Esophagus muscularis mucosa (tissue), 4 donors: ENCODE measurements at places on chromosomes 5 and 9. TPM values are rescaled to one million over a fixed set of nuclear protein-coding genes. Genes with fewer than 3 reads are reported as not detected.

DNA sequence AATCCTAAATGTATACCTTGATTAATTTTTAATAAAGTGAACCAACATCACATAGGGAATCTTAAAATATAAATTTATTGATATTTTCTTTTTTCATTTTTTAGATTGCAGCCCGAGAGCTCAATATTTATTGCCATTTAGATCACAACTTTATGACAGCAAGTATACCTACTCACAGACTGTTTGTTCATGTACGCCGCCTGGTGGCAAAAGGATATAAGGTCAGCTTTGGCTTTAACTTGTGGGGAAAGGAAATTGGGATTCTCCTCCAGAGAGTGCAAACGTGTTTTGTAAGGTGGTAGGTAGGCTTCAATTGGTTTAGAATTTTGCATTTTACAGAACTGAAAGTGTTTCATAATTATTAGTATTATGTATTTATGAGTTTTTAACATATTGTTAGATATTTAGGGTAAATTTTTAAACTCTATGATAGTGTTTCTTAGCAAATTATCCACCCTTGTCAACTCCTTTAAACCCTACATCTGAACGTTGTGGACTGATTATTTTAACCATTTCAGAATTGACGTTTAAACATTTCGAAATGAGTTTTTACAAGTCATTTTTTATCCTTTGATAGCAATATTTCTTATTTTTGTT, 17.5 kb upstream of the DHFR start:
- DNase-seq, result no peak

DNA sequence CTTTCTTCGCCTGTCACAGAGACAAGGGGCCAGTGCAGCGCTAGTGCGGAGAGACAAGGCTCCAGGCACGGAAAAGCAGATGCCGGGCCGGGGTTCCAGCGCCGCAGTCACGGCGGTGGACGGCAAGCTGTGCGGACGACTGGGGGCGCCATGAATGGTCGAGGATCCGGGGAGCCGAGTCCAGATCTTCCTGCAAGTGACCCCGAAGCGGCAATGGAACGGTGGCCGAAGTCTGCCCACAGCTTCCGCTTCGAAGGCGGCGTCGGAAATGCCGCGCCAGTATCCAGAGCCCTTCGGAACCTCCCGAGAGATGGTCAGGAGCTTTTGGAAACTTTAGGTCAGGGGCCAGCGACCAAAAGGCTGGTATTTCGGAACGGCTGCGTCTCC, 601 bp upstream of the FAF2 start:
- no peak for DNase-seq

DNA sequence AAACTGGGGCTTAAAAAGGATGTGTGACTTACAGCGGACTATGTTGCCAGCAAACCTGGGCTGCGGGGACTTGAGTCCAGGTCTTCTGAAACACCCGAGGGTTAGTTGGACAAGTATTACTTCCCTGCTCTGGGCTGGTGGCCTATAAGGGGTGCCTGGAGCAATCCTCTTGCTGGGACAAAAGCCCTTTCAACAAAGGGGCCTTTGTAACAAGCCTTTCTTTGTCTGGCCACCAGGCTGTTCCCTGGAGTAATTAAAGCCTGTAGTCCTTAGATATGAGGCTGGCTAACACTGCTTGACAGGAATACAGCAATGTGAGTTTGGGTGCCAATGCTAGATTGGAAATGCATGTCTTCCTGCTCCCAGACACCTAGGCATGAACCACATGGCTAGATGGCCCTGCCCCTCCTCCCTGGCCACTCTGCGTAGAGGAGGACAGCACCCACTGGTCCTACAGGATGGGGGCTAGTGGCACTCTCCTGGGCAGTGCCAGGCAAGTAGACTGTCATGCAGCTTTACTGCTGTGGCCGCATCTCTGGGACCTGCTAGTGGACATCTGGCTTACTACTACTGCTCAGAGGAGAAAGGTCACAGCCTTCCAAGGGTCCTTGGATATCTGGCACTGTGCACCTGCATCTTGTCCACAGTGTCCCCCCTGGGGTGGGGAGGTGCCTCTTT, 343.1 kb downstream of the ZSWIM6 start:
- DNase-seq, result peak; percentile 77

The MCIDAS gene
- total RNA-seq, result not detected

The GABBR2 gene
- not detected for total RNA-seq

DNA sequence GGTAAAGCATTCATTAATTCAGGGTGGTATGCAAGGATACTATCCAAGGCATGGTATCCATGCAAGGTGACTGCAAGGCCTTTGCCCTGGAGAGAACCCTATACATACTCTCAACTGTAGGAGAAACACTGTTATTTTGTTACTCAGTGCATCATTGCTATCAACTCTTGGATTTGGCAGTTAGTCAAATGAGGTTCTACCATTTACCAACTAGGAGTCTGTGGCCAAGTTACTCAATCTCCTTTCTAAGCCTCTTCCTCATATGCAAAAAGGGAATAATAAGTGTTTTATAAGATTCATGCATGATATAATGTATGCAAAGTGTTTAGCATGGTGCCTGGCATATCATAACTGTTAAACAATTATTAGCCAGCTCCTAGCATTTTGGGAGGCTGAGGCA, 4.0 kb downstream of the PCDHGC3 start:
- DNase-seq, result no peak

DNA sequence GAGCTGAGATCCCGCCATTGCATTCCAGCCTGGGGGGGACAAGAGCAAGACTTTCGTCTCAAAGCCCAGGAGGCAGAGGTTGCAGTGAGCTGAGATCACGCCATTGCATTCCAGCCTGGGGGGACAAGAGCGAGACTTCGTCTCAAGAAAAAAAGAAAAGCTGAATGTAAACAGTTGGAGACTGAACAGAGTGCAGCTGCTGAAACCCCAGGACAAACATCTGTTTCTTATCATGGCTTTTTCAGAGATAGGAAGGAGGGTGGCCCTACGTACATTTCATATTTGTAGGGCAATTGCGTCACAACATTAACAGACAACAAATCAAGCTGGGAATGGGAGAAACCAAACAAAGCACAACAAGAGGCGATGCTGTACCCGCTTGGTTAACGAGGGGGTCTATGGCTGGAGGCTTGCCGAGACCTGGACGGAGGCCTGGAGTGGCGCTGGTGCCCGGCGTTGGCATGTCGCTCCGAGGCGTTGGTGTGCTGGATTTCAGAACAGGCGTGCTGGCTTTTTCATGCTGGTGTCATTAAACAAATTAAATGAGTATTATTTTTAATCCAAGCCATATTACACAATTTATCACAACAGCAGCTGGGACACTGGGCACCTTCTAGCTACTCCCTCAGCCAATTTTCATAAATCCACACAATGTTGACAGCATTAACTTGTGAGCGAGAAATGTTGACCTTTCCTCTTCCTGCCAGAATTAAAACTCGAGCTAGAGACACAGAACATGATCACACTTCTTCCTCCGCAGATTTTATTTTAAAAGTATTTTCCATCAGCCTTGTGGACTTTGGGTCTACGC, 76.1 kb downstream of the TLE1 start:
- no peak for DNase-seq

The PLAC8L1 gene
- not detected for total RNA-seq

DNA sequence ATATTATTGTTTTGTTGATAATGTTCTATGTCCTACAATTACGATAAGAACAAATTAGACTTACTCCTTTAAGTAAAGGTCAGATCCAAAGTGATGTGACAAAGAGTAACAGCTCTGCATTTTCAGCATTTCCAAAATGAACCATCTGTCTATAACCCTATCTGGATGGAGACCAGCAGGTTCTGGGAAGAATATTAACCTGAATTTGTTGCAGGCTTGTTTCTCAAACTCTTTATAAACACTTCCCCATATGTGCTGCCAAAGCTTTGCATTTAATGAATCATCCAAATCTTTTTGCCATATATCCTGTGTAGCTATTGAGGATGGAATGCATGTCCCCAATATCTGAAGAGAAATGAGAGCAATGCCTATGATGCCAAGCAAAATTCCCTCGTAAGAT, 198.9 kb upstream of the SLC27A6 start:
- no peak for DNase-seq

The IRGM gene
- total RNA-seq, result not detected

DNA sequence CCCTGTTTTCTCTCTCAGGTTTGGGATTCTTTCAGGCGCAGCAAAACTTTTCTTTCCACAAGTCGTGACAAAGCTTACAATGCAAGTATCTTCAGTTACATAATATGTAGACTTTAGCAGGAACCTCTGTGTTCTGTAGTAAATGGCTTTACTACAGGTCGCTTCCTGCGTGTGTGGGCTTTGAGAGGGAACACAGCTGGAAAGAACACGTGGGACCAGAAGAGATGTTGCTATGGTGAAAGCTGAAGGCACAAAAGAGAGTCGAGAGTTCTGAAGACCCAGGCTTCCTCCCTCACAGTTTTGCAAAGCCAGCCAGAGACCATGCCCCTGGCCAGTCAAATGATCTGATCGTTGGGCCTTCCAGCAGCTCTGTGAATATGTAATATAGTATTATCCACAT, 4.0 kb downstream of the ANKRD55 start:
- DNase-seq, result no peak

DNA sequence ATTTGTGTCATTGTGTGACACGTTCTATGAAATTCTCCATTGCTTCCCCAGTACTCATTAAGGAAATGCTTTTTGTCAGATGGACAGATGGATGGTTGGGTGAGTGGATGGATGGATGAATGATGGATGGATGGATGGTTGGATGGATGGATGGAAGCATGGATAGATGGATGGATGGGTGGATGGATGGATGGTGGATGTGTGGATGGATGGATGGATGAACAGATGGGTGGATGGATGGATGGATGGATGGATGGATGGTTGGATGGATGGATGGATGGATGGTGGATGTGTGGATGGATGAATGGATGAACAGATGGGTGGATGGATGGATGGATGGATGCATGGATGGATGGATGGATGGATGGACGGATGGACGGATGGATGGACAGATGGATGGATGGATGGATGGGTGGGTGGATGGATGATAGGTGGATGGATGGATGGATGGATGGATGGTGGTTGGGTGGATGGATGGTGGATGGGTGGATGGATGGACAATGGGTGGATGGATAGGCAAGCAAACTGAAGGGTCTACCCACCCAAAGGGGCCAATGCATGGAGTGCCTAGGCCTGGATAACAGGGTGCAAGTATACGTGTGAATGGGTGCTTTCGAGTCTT, 24.0 kb upstream of the GTF3C5 start:
- DNase-seq, result no peak

GRCh38 chr5:173563246-173563645, 53.2 kb downstream of the BOD1 start:
- DNase-seq, result no peak

DNA sequence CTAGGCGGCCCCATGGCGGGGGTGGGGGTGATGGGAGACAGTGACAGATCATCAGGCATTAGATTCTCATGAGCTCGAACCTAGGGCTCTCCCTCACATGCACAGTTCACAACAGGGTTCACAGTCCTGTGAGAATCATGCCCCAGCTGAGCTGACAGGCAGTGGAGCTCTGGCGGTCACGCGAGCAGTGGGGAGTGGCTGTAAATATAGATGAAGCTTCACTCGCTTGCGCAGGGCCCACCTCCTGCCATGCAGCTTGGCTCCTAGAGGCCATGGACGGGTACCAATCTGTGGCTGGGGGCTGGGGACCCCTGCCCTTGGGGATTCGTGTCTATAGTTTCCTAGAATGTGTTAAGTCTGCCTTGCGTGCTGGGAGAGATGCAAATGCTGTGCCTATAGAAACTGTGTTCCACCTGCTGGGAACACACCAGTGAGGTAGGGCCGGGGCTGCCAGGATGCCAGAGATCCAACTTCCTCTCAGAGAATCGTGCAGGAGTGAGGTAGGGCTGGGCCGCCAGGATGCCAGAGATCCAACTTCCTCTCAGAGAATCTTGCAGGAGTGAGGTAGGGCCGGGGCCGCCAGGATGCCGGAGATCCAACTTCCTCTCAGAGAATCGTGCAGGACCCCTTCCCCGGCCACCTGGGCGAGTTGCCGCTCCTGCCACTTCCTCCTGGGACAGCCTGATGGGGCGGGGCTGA, 14.1 kb upstream of the EXOC3 start:
- no peak for DNase-seq

The RUSC2 gene
- total RNA-seq, result 91.2 TPM

GRCh38 chr5:74763504-74763903, 3.4 kb downstream of the GFM2 start:
- no peak for DNase-seq

GRCh38 chr5:1883120-1883924, 597 bp upstream of the IRX4 start:
- no peak for DNase-seq

DNA sequence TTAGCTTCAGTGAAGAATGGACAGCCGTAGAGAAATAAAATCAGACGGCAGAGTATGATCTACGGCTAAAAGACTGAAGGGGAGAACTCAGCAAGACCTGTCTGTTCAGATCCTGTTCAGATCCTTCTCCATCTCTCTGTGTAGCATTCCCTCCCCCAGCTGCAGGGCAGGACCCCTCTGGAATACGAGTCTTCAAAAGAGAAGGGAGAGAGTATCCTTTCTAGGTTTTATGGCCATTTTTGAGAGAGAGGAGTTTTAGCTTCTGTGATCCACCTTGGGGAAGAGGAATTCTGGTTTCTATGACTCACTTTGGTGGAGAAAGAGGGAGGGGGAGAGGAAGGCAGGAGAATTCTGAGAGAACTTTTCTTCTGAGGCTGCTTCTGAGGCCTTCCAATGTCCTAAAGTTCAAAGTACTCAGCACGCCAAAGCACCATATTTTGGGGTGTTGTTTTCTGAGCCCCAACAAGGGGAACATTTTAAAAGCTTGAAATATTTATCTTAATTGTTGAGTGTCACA, 194.4 kb upstream of the TLE4 start:
- DNase-seq, result no peak

- peak; percentile 37 for DNase-seq
Observed at GRCh38 chr5:11023945-11024344, 262.9 kb upstream of the DAP start.

GRCh38 chr5:59109383-59109782, 526.5 kb downstream of the RAB3C start:
- DNase-seq, result no peak

GRCh38 chr9:137759117-137759516, 118.5 kb upstream of the CACNA1B start:
- DNase-seq, result no peak

DNA sequence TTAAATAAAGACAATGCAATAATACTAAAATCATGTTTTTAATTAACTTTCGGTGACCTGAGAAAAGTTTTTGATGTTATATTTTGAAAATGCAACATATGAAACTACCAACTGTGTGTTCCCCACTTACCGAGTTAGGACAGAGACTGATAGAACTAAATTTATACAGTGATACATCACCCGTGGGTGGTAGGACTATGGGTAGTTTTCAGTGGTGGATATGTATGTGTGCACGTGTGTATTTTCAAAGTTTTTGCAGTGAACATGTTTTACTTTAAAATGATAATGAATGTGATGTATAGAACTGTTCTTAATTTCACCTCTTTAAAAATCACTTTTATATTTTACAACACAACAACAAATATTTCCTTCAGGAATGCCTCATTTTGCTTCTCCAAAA, 25.0 kb upstream of the ACO1 start:
- no peak for DNase-seq

GRCh38 chr5:173326501-173326960, 1.7 kb downstream of the STC2 start:
- no peak for DNase-seq

- no peak for DNase-seq
Observed at GRCh38 chr9:130665431-130666392, 1.3 kb downstream of the PRDM12 start.

GRCh38 chr9:126671381-126671831, 57.7 kb downstream of the LMX1B start:
- no peak for DNase-seq
